ENCODE measurements at places on chromosomes 5 and 9.

DNA sequence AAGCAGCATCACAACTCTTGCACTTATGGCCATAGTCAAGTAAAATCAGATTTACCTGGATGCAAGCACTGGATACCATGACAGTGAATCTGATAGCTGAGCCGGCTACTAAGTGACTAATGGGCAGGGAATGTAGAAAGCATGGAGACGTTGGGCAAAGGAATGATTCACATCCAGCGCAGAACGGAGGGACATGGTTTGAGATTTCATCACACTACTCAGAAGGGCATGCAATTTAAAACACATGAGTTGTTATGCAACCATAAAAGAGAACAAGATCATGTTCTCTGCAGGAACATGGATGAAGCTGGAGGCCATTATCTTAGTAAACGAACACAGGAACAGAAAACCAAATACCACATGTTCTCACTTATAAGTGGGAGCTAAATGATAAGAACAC, 169.1 kb upstream of the PIK3R1 start:
- peak; percentile 99 for DNase-seq

DNA sequence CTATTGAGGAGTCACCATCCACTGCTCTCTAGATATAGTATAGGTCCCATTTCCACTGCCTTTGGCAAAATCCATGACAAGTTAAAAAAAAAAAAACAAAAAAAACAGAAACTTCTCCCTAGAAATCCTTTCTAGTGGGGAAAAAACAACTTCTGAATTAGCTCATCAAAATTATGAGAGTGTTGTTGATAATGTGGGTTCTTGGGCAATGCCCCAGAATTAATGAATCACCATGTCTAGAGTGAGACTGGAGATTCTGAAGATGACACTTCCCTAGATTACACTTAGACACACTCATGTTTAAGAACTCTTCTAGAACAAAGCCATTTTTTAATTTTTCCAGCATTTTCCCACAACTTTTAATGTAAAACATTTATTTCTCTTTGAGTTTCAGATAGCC, 728.0 kb upstream of the C9orf72 start:
- DNase-seq: peak; percentile 32

DNA sequence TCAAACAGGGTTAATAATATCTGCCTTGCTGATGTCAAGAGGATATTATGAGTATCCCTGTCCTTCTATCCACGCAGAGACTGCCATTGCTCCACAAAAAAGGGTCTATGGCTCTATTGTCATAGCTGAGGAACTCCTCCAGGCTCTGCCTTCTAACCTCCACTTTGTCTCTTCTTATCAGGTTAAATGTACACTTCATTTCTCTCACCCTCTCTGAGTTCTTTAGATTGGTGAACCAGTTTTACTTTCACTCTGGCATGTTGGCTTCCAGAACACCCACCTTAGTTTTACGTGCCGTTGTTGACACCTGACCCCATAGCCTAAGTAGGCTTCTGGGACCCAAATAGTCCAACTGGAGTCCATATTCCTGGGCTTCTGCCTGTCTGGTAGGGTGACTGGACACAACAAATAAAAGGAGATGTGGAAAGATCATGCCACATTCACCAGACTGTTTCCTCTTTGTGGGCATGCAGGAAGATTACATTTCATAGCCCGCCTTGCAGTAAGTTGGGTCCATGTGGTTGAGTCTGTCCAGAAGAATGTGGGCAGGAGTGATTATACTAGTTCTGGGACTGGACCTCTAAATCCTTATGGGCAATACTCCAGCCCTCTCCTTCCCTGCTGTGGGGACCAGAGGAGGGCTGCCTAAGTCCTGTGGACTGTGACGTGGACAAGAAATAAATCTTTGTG, 350.4 kb upstream of the CLINT1 start:
- no peak for DNase-seq

- no peak for DNase-seq
These were observed 30.6 kb upstream of the OBP2B start for GRCh38 chr9:133239533-133240090.

DNA sequence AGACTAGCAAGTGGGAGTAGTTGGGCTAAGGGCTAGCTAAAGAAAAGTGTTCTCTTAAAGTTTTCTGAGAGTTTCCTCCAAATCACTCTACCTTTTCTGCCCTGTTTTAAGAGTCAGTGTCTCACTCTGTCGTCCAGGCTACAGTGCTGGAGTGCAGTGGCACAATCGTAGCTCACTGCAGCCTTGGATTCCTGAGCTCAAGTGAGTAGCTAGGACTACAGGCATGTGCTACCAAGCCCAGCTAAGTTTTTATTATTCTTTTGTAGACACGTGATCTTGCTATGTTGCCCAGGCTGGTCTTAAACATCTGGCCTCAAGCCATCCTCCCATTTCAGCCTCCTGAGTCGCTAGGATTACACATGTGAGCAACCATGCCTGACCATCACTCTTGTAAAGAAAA, 378.9 kb downstream of the CAAP1 start:
- no peak for DNase-seq

DNA sequence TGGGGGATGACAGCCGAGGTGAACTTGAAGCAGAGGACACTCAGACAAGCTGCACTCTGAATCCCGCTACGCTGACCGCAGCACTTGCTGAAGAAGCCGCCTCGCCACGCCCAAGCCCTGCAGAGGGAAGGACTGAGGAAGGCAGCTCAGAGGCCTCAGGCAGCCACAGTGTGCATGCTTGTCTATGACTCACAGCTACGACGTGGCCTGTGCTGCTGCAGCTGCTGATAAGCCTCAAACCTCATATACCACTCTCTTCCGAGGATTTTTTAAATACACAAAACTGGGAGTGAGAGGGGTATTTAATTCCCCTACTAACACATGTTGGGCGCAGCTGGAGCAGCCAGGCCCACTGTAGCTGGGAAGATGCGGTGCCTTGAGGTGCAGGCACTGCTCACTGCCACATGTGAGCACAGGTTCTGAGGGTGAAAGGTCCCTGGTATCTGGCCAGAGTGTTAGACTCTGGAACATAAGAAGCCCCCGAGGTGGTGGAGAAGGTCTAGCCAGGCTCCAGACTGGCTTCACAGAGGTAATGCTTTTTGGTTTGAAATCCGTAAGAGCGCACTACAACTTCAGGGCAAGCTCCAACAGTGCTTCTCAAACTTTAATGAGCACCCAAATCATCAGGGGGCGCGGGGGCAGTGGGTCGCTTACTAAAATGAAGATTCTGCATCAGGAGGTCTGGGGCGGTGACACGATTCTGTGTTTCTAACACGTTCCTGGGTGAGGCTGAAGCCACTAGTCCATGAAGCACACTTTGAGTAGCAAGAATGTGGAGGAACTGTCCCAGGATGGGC, 196.8 kb downstream of the AUH start:
- peak; percentile 80 for DNase-seq

DNA sequence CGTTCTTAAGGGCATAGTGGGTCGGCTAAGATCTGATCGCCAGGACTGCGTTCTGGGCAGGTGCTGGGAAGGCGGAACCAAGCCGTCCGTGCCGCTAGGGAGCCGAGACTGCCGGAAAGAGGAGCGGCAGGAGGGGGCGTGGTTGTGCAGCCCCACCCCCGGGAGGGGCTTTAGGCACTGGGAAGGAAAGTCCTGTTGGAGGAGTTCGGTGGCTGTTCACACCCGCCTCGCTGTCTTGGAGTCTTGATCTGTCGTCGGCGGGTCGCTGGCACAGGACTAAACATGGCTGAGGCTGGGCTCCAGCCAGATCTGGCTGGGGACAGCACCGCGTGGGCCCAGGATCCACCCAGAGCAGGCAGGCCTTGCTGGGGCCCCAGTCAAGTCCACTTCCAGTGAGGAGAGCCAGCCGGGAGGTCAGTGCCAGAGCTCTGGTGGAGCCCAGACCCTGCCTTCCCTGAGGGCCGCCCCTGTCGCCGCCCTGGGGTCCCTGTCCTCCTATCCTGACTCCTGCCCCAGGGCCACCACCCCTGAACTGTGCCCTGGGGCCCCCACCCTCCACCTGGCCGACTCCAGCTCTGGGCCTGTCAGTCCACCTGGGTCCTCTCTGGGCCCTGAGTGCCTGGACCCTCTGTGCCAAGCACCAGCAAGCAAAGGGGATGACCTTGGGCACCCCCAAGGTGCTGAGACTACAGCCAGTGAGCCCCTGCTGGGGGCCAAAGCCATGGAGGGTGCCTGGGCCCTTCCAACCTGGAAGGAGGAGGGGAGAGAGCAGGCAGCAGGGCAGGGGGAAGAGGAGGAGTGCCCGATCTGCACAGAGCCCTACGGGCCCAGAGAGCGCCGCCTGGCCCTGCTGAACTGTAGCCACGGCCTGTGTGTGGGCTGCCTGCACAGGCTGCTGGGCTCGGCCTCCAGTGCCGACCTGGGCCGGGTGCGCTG, 4.5 kb downstream of the RNF208 start:
- no peak for DNase-seq

DNA sequence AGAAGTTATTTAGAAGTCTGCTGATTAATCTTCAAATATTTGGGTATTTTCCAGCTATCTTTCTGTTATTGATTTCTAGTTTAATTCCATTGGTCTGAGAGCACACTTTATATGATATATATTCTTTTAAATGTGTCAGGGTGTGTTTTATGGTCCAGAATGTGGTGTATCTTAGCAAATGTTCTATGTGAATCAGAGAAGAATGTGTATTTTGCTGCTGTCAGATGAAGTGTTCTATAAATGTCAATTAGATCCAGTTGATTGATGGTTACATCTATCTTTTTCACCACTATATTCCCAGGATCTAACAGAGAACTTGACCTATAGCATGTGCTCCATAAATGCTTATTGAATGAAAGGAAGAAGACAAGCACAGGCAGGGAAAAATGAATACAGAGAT, 17.5 kb upstream of the ERAP1 start:
- DNase-seq: no peak

GRCh38 chr9:83620841-83621636, 1.9 kb upstream of the IDNK start:
- no peak for DNase-seq

GRCh38 chr5:36610621-36611020, 4.2 kb downstream of the SLC1A3 start:
- no peak for DNase-seq

DNA sequence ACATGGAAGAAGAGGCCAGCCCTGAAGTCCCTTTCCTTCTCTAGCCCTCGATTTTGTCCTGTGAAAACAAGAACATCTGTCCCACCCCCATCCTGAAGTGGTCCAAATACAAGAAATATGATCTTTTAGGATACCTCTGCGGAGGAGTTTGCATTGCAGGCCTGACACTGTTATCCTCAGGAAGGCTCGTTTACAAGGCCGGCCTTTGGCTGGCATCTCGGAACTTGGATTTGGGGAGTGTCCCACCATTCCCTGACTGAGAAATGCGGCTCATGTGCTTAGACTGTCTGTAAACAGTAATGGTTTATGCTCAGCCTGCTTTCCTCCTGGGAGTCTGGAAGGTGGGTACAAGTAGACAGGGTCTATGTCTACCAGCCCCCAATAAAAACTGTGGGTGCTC, 26.4 kb downstream of the WHRN start:
- no peak for DNase-seq

DNA sequence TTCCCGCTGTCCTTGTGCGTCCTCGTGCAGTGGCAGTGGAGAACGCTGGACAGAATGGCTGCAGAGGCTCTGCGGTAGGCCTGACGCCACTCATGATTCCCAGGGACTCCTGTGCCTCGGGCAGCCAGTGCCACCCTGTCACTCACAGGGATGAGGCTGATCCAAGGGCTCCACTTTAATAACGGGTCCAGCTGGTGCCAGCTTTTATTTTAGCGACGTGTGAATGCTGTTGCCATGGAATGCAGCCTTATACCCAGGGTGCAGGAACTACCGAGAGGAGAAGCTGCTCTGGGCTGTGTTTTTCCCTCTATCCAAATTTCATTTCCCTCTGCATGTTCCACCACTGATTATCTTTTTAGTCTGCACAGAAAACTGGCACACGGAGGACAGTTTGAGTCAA, 15.8 kb upstream of the NTNG2 start:
- no peak for DNase-seq
